Caudate nucleus (tissue), 63 donors: ENCODE measurements at places on chromosomes 1 and 21.

GRCh38 chr1:177848577-177848976, 121.3 kb downstream of the SEC16B start:
- DNase-seq: no peak

DNA sequence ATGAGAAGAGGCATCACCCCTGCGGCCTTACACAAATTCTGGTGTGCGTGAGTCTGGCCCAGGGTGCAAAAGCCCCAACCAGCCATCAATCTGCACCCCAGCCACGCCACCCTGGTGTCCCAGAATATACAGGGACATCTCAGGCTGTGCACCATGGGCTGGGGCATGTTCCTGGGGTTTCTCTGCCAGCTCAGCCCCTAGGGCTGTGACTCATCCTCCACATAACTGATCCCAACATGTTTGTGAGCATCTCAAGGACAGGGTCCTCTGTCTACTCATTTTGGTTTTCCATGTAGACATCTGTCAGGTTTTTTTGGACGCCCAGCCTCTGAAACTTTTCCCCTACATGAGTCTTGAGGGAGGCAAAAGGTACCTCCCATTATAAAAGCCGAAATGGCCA, 511 bp downstream of the ZNF683 start:
- DNase-seq: no peak

DNA sequence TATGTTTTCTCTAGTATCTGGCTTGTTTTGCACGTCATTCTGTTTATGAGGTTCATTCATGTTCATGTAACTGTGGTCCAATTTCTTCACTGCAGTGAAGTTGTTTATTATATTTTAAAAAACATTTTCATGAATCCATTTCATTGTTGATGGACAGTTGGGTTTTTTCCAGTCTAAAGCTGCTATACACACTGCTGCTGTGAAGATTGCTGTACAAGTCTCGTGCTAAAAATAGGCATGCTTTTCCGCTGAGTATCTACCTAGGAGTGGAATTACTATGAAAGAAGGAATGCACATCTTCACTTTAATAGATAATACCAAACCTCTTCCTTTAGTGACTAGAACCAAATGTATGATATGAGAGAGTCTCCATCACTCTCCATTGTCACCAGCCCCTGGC, 49.0 kb upstream of the ETS2 start:
- no peak for DNase-seq

DNA sequence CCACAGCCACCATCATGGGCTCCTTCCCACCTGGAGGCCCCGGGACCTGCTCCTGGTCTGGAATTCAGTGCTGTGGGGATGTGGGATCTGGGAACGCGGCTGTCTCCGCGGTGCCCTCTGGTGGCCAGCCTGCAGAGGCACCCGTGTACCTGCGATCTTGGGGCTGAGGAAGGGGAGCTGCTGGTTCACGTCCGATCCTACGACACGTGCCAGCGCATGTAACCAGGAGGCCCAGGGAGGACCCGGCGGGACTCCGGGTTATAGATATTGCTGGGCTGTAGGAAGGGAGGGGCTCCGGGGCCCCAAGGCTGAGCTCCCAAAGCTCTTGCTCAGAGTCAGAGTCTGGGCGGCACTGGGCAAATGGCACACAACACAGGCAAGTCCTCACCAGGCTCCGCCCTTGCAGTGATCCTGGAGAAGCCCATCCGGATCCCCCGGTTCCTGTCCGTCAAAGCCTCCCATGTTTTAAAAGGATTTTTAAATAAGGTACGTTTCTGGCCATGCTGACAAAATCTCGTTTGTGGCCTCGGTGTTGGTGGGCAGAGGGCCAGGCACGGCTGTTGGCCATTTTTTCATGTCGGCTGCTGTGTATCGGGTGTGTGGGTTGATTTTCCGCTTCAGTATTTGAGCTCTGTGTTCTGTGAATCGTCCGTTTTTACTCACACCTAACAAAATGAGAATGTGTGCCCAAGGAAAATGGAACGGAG, 20.1 kb downstream of the FAAP20 start:
- DNase-seq: peak; percentile 58

GRCh38 chr1:210117681-210118170, 114.9 kb upstream of the SERTAD4 start:
- DNase-seq: no peak

- DNase-seq: no peak
These were observed 19.0 kb downstream of the FBXO28 start for GRCh38 chr1:224132901-224133300.

GRCh38 chr1:247360991-247361731, 29.5 kb upstream of the ZNF496 start:
- no peak for DNase-seq

- DNase-seq: no peak
These were observed 343.3 kb upstream of the KAZN start for GRCh38 chr1:14255233-14255632.

- DNase-seq: no peak
These were observed 48.4 kb upstream of the HOOK1 start for GRCh38 chr1:59766227-59766855.

GRCh38 chr1:207510444-207510843, 14.5 kb downstream of the CR1 start:
- no peak for DNase-seq

DNA sequence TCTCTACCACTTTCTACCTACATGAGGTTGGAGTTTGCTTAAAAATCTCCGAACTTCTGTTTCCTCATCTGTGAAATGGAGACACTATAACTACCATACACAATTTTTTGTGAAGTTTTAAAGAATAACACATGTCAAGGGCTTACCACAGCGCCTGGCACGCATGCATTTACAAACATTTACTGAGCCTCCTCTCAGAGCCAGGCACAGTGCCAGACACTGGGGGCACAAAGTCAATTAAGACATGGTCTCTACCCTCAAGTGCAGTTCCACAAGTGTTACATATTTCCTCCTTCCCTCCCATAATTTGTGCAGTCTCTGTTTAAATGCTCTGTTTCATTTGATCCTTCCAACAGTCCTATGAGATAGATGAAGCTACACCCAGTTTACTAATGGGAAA, 356.4 kb upstream of the ESRRG start:
- DNase-seq: no peak

- DNase-seq: no peak
These were observed 6.2 kb downstream of the TMCO4 start for GRCh38 chr1:19793360-19794046.

DNA sequence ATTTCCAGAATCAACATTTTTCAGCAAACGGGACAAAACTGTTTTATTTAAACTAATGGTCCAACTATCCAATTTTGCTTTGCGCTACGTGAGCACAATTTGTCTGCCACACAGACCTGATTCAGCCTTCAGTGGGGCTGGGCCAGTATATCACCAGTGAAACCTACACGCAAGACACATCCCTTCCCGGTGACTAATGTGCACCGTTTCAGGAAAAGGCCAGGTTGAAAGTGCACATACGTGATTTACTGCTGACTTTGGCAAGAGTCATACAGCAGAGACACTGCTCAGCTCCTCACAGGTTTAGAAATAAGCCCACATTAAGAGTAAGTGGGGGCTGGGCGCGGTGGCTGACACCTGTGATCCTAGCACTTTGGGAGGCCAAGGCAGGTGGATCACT, 5.1 kb upstream of the TMEM51 start:
- DNase-seq: no peak

- no peak for DNase-seq
These were observed 24.3 kb upstream of the EPS8L3 start for GRCh38 chr1:109787845-109788601.
